Pulmonary artery endothelial cell (primary cell): ENCODE measurements at places on chromosomes 7 and 10. TPM values are rescaled to one million over a fixed set of nuclear protein-coding genes. Genes with fewer than 3 reads are reported as not detected.

- DNase-seq, result no peak
These were observed 145.9 kb upstream of the ITGB1 start for GRCh38 chr10:33103863-33104379.

Gene GARIN1A
- 0.13 and 0.18 TPM in 2 replicates for total RNA-seq

DNA sequence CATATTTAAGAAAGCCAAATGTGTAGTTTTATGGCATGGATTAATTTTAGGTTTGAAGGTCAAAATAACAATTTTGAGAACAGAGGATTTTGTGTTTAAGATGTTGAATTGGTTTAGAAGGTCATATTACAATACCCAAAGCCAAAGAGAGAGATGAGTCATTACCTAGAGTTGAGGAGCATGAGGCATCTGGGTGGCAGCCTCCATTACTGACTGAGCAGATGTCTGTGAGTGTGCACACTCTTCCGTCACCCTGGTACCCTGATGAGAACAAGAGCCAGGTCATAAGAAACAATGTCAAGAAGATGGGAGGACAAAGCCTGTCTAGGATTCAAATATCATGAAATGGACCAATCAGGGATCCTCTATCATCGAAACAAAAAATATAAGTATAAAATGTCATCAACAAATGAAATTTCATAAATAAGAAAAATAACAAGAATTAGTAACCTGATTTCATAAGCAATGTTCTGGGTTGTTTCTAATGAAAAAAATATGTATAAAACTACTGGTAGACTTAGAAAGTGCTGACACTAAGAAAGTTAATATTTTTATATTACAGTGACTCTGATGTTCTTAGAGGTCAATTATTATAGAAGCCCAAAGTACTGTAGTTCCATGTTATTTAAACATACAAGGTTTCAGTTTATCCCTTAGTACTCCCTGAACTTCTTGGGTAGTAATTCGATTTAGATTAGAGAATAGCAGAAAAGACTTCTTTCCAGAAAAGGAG is 20.0 kb downstream of the CUBN start:
- DNase-seq, result no peak

DNA sequence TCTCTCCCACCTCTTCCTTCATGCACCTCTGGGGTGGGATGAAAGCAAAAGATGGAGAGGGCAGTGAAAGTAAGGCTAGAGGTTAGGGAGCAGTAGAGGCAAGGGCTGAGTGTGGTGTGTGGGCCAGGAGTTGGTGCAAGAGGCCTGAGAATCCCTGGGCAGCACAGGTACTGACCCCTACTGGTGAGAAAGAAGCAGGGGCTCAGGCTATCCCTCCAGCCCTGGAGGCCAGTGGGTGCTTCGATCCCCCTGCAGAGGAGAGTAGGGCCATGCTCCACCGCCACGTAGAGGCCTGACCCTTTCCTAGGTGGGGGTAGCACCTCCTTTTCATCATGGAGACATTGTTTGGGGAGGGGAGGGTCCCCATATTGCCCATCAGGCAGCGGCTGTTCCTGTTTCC is 9.8 kb downstream of the CDHR1 start:
- no peak for DNase-seq

Gene JCAD
- total RNA-seq, result 47.9 and 49.9 TPM in 2 replicates

DNA sequence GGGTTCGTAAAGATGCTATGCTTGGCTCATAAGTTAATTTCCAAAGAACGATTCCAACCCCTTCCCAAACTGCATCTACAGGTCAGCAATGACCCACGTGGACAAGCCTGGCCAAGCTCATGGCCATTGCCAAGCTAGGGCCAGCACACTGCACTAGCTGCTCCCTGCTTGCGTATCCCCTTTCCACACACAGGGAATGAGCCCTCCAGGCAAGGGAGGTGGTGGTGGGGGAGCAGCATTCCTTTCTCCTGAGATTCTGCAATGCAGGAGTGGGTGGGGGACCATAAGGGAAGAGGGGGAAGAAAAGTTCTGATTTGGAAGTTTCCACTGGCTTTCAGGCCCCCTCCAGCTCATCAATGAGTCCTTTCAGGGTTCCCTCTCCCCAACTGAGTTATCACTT is 56.0 kb downstream of the SH3PXD2A start:
- no peak for DNase-seq

Gene TAS2R16
- not detected in 2 replicates for total RNA-seq
